ENCODE measurements at places on chromosomes 5 and 9.

- no peak for DNase-seq
Observed at GRCh38 chr5:99317136-99317535, 388.3 kb upstream of the CHD1 start.

DNA sequence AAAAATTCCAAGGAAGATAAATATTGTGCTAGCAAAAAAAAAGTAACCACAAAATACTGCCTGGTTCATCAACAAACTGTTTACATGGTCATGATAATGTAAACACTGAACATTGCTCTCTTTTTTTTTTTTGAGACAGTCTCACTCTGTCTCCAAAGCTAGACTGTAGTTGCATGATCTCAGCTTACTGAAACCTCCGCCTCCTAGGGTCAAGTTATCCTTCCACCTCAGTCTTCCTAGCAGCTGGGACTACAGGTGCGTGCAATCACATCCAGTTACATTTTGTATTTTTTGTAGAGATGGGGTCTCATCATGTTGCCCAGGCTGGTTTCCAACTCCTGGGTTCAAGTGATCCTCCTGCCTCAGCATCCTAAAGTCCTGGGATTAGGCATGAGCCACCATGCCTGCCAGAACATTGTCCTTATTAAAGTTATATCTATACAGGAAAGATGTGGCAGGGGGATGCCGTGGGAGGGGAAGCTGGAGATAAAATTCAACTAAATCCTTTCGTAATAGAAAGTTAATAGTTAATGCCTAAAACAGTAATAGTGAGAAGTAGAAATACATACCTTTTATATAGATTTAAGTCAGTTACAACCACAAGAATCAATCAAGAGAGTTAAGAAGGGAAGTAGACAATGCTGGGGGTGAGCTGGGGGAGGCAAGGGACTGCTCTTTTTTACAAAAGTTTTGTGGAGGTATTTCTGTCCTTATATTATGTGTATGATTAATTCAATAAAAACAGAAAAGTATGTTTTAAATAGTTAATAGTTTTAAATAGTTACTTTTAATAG, 52.3 kb downstream of the RGMB start:
- DNase-seq = no peak

GRCh38 chr9:36882594-36882993, 151.5 kb downstream of the PAX5 start:
- DNase-seq = no peak

GRCh38 chr5:150513375-150514309, 5.7 kb downstream of the NDST1 start:
- no peak for DNase-seq

DNA sequence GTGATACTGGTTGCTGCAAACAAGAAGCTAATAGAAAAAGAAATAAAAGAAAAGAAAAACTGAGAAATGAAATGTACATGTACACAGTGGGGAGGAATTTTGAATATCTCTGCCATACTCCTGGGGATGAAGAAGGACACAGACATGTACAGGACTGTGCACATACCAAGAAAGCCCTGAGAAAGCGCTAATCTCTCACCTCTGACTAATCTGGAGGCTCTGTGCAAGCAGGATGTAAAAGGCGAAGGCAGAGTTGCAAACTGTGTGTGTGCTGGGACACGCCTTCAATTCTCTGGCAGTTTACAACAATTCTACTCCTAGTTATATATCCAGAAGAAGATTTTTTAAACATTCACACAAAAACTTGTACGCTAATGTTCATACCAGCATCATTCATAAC, 211.4 kb downstream of the KIAA0825 start:
- DNase-seq = no peak
